ENCODE measurements at places on chromosomes 2 and 18.

DNA sequence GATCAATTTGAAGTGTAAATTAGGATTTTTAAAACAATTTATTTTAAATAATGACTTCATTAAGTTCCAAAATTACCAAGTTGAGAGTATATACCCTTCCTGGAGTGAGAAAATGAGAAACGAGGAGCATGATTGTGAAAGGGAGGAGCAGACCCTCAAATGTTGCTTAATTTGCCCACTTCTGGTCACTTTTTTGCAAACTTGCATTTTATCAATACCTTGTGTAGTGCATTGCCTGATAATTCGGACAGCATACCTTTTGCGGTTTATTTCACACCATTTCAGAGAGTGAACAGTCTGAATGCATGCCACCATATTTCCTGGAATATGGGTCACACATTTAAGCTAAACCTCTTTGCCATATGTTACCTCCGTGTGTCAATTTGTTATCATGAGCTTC lies 669.7 kb downstream of the RNF144A start:
- DNase-seq, result no peak

DNA sequence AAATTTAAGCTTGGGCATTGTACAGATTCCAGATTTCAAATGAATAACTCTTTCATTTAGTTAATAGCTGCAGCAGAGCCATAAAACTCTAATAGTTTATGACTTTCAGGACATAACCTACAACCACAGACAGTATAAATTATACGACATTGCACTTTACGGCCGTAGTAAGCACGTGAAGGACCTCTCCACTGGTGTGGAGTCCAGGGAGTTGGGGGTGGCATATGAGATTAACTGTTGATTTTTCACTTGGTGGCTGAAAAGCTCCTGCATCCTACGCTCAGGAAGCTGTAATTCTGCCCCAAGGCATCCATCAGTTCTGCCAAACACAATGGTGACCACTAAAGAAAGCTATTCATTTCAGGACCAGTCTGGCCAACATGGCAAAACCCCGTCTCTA lies 376.2 kb downstream of the SOX11 start:
- no peak for DNase-seq

DNA sequence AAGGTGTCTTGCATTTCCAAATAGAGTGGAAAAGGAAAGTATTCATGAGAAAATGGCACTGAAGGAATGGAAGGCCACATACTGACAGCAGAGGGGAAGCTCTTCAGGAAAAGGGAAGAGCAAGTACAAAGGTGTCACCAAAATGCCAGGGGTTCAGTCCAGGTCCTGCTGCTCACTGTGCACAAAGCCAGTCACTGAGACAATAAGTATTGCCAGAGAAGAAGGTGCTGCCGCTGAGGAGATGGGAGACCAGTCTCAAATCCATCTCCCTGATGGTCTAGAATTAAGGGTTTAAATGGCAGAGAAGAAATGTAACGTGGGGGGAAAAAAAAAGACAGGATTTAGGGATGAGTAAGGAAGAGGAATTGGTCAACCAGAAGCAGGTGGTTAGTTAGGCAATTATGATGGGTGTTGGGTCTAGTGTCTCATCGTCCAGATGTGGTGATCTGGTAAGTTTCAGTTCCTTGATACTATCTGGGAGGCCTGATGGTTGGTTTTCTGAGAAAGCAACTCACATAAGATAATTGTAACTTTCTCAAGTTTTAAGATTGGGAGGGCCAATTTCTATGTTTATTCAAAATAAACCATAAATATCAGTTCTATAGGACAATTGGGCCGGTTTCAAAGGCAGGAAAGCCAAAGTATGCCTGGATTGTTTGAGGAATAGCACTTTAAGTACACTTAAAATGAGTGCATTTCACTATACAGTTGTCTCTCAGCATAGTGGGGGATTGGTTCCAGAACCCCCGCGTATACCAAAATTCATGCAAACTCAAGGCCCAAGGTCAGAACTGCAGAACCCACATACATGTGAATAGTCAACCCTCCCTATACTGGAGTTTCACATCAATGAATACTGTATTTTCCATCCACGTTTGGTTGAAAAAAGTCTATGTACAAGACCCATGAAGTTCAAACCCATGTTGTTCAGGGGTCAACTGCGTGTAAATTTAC lies 109.1 kb upstream of the DNAJC10 start:
- no peak for DNase-seq

- no peak for DNase-seq
Measured at GRCh38 chr2:240157147-240157470, 16.7 kb upstream of the OTOS start.

DNA sequence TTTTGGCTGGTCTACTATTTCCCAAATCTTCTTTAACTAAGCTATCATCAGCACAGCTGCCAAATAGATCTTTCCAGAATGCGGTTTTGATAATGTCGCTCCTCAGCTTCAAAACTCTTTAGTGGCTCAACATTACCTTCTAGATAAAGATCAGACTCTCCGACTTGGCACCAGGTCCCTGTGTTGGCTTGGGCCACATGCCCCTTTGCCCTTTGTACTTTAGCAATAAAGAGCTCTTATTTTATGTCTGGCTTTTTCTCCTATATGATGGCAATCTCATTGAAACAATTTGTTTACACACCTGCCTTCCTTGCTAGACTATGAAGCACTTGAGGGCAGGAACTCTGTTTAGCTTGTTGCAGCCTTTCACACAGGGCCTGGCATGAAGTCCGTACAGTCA lies 128.9 kb upstream of the GATA6 start:
- no peak for DNase-seq

DNA sequence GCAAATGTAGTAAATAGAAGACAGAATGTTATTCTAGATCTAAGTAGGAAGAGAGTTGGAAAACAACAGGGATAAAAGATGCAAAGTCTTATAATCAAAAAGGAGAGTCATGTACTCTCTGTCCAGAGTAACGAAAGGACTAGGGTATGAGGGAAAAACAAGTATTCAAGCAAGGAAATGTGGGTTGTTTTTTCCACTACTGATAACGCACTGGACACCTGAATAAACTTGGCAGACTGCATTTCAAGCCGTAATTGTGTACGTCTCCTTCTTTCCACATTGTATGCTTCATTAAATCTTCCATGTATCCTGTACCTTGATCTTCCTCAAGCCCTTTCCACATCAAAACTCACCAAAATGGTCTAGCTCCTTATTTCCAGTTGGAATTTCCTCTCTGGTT lies 420.6 kb downstream of the ZEB2 start:
- DNase-seq, result no peak

DNA sequence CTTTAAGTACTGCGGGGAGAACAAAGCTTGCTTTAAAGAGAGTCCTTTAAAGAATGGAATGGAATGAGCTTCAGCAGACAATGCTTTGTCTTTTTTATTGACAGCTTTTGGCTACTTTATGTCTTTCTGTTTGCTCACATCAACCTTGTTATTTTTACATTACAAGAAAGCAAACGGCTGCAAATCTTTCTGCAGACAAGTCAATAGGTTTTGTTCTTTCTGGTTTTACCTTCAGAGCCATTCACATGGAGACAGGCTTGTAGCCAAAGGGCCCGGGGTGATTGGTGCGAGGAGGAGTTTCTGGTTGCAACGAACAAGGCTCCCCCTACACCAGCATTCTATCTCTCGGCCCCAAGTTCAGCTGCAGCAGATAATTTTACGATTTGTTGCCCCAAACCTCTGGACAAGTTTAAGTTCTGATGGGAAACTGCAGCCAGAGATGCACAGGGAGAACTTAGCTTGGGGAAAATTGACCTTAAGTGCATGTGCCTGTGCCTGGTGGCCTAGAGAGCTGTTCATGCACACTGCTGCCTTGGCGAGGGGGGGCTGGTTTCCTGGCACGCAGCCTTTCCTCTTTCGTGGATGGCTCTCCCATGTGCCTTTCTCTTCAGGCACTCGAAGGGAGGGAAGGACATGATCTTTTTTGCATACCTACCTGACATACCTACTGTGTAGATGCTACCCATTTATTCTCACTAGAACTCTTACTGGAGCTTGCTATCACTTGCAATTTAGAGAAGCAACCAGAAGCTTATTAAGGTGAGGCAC lies 543.2 kb downstream of the DCDC2C start:
- no peak for DNase-seq

- DNase-seq, result no peak
Measured at GRCh38 chr2:53275743-53276142, 491.9 kb upstream of the CHAC2 start.

DNA sequence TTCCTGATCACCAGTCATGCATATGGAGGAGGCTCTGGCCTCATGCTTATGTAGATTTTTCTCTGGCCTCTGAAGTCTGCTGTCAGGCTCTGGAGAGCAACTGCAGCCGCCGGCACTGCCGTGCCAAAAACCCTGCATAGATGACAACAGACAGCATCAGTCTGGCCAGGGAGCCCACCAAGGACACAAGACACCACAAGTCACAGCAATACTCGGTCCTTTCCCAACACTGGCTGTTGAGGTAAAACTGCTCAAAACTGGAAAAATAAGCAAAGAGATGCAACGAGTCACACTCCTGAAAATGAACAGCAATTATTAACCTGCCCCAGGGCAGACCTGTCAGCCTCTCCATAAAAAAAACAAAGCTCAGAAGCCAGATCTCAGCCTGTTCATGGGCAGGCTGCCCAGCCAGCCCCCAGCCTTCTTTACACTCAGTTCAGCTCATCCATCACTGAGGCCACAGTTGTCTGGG lies 186.0 kb upstream of the RAB6C start:
- no peak for DNase-seq

DNA sequence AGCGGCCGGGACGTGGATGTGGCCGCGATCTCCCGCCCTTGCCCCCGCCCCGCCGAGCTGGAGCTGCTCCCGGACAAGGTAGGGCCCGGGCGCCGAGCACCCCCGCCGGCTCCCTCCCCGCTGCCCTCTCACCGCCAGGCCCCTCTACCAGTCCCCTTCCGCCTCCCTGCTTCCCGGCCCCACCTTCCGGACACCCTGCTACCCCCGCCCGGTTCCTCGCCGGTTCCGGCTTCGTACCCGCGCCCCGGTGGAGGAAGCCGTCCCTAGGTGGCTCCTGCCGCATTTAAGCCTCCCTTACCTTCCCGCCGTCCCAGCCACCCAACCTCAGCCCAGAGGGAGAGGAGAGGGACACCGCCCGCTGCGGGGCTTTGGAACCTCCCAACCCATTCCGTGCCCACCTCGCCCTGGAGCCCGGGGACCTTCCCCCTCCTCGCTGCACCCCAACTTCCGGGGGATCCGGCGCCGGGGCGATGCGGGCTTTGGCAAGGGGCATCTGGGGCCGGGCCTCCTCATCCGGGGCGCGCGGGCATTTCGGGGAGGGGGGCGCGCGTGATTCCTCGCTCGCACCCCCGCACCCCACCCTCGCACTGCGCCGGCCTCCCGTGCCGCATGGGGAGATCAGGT lies 475 bp downstream of the B3GNT2 start:
- DNase-seq, result peak; percentile 35

DNA sequence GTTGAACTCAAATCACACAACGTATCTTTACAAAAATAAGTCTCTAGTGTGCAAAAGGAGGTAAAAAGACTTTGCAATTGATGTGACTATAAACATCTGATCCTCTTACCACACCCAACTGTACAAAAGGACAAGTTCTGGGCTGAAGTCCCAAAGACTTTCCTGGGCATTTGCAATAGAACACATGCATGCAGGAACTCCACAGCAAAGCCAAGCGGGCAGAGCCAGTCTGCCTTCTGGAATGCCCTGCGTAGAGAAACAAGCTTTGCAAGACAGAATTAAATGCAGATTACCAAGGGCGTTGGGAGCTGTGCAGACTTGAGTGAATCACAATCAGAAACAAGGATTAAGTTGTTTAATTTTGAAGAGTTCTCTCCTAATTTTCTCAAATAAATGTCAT lies 208.4 kb upstream of the ZNF521 start:
- no peak for DNase-seq

DNA sequence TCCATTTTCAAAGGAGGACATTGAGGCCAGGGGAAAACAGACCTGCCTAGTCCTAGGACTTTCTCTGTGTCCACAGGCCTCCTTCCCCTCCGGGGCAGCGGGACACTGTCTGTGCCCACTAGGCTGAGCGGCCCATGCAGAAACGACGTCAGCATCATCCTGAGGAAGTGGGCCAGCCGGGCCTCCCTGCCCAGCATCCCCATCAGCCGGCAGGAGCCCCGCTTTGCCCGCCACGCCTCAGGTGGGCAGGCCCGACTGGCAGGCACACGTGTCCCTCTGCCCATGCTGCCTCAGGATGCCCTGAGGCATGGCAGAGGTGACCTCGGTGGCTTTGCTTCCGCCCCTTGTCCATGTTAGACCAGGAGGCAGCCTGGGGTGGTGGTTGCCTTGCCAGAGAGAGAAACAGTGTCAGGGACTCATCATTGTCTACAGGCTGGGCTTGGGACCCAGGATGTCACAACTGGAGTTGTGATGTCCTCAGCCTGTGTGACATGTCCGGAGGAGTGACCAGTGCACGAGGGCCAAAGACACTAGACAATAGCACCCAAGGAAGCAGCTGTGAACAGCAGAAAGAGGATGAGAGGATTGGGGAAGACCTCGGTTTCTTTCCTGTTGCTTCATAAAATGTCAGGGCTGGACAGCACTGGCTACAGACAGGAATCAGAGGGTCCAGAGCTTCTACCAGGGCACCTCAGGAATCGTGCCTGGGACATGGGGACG lies 36.8 kb downstream of the TOGARAM2 start:
- DNase-seq, result no peak

GRCh38 chr18:23099621-23100020 lies 35.7 kb upstream of the CABLES1 start:
- no peak for DNase-seq

GRCh38 chr18:6741232-6741663 lies 11.7 kb downstream of the ARHGAP28 start:
- DNase-seq, result no peak

GRCh38 chr2:196291873-196292800 lies 120.8 kb upstream of the STK17B start:
- no peak for DNase-seq

- no peak for DNase-seq
Measured at GRCh38 chr2:65343386-65343785, 89.0 kb downstream of the SPRED2 start.

- DNase-seq, result no peak
Measured at GRCh38 chr2:11828933-11829323, 82.5 kb downstream of the LPIN1 start.

- DNase-seq, result no peak
Measured at GRCh38 chr18:13485182-13485581, 241.2 kb downstream of the FAM210A start.

GRCh38 chr2:2613279-2614199 lies 282.5 kb upstream of the MYT1L start:
- peak; percentile 82 for DNase-seq

DNA sequence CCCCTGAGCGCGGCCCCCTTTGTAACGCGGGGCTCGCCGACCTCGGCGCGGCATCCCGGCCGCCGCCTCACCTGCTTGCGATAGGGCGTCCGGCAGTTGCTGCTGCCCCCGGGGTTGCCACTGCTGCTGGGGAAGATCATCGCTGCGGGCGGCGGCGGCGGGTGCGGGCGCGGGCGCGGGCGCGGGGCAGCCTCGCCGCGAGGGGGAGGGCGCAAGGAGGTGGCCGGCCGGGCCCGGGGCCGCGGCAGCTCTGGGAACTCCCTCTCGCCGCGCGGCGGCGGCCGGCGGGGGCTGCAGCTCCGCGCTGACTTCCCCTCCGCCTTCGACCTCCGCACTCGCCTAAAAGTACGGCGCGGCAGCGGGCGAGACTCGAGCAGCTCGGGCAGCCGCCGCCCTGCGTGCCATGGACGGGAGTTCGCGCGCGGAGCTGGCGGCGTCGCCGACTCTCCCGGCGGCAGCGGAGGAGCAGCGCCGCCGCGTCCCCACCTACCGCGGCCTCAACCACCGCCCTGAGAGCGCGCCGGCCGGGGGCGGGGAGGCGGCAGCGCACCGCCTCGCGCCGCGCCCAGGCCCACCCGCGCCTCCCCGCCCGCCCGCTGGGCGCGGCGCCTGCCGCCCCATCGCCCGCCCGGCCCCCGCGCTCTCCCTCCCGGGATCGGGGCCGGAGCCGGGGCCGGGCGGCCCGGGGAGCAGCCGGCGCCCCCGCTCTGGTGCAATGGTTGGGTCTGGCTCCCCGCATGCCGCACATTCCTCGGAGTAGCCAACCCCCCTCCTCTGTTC lies 86.0 kb downstream of the RBMS1 start:
- peak; percentile 41 for DNase-seq

Data from activated CD4-positive, alpha-beta T cell treated with anti-CD3 and anti-CD28 coated beads, Interleukin-2, amount 50 U/mL, for 4 hours (primary cell).